ENCODE measurements at places on chromosomes 16 and 17.

DNA sequence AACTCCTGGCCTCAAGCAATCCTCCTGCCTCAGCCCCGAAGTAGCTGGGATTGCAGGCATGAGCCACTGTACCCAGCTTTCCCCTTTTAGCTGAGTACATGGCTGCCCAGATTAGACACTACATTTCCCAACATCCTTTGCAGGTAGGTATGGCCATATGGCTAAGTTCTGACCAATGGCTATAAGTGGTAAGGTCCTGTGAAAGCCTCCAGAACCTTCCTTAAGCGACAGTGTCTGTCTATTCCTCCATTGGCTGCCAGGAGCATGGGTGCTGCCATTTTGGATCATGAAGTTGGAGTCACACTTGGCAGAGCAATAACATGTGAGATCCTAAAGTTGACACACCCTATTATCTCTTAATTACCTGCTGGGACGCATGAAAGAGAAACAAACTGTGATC lies 24.4 kb upstream of the CRHR1 start:
- DNase-seq, result no peak

- DNase-seq, result no peak
Observed at GRCh38 chr17:36869856-36870719, 67.2 kb upstream of the LHX1 start.

- DNase-seq, result no peak
Observed at GRCh38 chr17:57370037-57370581, 113.8 kb downstream of the MSI2 start.

DNA sequence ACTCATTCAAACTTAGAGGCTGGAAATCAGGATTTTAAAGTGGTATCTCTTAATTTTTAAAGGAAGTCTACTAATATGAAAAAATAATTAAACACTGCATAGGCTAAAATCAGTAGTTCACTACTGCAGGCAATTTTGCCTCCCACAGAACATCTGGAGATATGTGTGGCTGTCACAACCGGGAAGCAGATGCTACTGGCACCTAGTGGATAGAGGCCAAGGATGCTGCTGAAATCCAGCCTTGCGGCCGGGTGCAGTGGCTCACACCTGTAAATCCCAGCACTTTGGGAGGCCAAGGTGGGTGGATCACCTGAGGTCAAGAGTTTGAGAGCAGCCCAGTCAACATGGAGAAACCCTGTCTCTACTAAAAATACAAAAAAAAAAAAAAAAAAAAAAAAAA lies 473.9 kb downstream of the XYLT1 start:
- DNase-seq, result no peak

DNA sequence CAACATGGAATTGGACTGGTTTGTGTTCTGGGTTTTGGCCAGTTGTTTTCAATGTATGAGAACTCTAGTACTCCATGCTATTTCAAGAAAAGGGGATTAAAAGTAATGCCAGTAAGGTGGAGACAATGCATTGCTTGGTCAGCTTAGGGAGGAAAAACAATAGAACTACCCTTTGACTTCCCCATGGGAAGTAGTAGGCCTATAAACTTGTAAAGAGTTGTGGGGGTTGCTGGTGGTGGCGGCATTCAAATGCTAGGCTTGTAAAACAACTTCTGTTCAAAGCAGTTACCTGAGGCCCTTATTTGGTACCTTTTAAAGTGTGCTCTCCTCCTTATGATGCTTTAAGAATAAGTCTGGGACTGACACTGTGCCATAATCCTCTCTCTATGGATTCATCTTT lies 9.4 kb downstream of the MAP3K3 start:
- DNase-seq, result no peak

- DNase-seq, result peak; percentile 74
Observed at GRCh38 chr17:82153745-82154375, 55.8 kb upstream of the FASN start.

DNA sequence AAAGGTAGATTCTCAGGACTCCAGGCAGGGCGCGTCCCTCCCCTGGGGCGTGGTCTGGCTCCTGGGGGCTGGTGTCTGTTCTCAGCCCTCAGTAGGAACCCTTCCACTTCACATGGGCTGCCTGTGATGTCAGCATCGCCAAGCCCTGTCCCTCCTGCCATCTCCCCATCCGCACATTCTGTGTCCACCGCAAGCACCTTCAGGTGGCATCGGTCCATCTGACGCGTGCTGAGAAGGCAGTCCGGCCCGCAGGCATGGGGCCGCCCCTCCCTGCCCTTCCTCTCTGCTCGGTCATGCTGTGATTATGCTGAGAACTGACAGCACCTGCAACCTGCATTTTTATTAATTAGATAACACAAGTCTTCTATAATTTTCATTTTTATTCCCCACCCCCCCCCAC lies 12.7 kb upstream of the DNAH17 start:
- no peak for DNase-seq

DNA sequence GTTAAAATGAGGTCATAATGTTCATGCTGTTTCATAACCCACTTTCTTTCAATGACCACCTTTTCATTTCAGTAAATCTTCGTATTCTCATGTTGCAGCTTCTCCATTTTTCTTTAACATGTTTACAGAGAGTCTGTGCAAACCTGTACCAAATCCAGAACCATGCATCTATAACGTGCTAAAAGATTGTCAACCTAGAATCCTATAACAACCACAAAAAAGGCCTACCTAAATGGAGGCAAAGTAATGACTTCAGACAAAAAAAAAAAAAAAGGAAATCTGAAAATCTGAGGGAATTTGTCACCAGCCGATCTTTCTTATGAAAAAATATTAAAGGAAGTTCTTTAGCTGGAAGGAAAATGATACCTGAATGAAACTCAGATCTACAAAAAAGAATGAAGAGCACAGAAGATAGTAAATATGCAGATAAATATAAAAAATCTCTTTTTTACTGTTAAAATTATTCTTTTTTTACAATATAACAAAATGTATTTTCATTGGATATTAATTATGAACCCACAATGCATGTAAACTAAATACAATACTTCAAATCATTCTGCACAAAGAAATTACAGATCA lies 1.4 kb upstream of the SLFN11 start:
- no peak for DNase-seq

GRCh38 chr17:77645072-77646045 lies 313.1 kb upstream of the TNRC6C start:
- peak; percentile 39 for DNase-seq

DNA sequence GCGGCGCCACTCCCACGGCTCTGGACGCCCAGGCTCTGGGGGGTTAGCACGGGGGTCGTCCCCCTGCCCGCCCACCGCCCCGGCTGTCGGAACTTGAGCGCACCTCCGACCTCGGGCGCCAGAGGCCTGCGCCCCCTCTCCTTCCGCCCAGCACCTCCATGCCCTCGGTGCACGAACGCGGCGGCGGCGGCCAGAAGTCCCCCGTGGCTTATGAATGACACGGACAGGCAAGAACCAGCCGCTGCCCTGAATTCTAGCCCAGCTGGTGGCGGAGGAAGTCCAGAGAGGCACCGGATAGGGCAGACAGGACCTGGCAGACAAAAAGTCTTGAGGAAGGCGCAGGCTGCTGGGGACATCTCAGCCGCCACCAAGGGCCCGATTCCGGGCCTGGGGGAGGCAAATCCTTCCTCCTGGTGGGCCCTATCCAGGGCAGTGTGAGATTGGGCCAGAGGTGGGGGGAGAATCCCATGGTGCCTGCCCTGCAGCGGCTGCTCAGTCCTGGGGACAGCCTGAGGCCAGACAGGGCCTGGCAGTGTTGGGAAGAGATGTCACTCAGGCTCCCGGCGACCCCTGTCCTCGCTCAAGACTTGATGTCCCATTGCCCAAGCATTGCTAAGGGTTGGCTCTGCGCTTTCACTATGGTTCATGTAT lies 897 bp upstream of the CYGB start:
- DNase-seq, result no peak

DNA sequence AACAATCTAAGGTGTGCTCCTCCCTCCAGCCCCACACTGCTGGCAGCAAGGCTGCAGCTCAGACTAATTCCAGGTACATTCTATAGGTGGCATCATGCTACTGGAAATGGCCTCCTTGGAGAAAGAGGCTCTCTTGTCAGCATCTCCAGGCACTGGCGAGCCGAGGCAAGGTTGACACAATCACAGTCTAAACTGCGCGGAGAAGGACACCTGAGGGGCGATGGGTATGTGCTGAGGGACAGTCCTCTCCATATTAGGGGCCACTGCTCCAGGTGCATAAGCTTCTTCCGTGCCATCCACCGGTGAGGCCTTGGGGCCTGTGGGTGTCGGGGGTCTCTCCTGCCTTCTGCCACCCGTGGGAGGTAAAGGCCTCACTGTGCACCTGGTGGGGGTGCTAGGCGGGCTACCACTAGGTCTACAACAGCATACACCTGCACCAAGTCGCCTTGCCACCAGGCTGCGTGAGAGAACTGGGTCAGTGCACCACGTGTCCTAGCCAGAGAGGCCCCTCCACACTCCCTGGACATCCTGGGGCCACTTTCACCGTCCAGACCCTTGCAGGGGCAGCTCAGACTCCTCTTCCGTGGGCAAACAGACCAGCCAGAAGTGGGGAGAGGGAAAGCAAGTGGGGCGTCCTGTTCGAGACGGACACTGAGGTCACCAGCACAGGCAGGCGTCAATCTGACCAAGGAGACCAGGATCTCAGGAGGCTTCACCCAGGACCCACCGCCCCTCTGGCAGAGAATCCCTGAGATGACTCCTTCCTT lies 12.1 kb upstream of the CBX8 start:
- no peak for DNase-seq

DNA sequence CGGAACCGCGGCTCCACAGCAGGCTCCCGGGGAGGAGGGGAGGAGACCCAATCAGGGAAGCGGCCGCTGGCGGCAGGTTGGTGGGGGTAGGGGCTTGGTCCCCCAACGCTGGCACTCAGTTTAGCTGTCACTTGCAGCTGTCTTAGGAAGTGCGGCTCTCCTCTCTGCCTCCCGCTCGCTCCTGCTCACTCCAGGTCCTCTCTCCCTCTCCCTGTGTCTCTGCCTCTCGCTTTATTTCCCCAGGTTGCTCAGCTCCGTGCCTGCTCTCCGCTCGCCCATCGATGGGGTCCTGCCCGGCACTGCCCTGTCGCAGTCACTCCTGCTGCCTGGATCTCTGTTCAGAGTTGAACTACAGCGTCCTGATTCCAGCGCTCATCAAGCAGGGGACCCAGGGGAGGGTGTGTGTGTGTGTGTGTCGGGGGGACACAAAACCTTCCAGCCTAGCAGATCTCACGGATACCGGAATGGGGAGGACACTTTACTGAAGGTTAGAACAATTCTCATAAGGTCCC lies 145.6 kb downstream of the ENGASE start:
- DNase-seq, result no peak

DNA sequence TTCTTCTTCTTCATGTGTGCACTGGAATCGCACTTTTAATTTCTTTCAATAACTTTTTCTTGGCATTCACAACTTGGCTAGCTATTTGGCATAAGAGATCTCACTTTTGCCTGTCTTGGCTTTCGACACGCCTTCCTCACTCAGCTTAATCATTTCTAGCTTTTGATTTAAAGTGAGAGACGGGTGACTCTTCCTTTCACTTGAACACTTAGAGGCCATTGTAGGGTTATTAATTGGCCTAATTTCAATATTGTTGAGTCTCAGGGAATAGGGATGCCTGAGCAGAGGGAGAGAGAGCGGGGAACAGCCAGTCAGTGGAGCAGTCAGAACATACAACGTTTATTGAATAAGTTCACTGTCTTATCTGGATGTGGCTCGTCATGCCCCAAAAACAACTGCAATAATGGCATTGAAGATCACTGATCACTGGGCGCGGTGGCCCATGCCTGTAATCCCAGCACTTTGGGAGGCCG lies 200.3 kb downstream of the SEC14L1 start:
- DNase-seq, result no peak
